Erythroblast (primary cell): ENCODE measurements at places on chromosomes 3 and 15.
A peak's percentile ranks its signal among the peaks of the same experiment; 100 is the strongest.

DNA sequence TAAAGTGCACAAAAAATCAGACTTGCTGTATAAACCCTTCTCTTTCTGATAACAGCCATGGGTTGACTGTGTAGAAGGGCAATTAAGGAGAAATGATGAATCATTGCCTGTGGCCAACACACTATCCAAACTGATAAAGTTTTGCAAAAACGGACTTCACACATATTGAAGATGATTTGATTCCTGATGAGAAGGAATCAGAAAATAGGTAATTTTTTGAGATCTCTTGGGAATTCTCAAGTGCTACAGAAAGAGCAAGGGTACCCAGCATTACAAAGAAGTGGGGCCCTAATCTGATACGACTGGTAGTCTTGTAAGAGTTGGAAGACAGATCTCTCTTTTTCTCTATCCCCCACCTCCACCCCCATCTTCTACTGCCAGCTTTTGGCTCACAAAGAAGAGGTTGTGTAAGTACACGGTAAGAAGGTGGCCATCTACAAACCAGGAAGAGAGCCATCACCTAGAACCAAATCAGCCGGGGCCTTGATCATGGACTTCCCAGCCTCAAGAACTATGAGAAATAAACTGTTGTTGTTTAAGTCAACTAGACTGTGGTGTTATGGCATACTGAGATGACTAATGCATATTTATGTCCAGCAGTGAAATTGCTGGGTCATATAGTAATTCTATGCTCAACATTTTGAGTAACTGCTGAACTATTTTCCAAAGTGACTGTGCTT is 254.7 kb downstream of the EDEM1 start:
- peak; percentile 65 for DNase-seq

DNA sequence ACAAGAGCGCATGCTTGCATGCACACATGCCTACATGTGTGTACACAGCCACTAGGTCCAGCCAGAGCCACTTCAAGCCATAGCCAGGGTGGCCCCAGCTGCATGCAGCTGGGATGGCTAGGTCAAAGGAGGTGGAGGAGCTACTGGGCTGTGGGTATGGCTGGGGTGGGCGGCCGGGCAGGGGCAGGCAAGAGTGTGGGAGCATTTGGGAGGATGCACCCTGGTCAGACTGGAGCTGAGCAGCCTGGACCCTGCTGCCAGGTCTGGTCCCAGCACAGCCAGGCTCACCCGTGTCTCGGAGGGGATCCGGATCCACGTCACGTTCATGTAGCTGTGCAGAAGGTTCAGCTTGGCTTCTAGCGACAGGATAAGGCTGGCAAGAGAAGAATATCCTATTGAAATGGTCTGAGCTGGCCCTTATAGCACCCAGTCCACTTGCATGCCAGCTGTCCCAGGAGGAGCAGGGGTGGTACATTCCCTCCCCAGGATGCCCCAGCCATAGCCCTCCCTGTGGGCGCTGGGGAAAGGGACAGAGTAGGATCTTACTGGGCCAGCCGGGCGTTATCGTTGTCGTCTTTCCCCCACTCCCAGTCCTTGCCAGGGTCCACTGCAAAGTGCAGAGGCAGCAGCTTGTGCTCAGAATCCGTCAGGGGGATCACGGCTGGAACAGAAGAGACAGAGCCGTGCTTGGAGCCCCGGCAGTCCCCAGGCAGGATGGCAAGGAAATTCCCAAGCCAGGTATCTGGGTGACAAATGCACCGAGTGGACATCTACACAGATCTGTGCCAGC is 160.5 kb downstream of the KLF13 start:
- no peak for DNase-seq

DNA sequence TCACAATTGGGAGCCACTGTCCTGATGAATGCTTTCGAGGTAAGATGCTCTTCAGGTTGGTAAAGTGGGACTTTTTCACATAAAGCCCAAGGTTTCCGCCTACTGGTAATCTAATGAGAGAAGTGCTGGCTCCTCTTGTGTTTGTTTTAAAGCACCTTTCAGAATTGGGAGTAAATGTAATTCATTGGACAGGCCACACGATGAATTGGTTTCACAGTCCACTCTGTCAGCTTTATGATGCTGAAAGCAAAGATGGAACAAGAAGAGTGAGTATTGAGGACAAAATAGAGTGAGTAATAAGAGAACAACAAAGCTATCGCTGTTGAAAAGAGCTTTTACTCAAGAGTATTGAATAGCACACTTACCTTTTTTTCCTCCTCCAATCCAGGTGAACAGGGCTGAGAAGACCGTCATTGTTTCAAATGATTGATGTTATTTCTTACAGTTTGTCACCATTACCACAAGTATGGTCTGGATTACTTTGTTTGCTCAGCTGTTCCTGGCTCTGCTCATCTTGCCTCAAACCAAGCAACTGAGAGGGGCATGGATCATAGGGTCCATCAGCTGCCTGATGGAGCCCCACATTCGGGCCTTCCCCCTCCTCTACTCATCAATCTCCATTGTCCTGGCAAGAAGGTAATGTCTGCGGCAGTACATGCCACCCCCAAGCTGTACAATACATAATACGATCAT is 136.1 kb upstream of the CNTN4 start:
- DNase-seq, result no peak

DNA sequence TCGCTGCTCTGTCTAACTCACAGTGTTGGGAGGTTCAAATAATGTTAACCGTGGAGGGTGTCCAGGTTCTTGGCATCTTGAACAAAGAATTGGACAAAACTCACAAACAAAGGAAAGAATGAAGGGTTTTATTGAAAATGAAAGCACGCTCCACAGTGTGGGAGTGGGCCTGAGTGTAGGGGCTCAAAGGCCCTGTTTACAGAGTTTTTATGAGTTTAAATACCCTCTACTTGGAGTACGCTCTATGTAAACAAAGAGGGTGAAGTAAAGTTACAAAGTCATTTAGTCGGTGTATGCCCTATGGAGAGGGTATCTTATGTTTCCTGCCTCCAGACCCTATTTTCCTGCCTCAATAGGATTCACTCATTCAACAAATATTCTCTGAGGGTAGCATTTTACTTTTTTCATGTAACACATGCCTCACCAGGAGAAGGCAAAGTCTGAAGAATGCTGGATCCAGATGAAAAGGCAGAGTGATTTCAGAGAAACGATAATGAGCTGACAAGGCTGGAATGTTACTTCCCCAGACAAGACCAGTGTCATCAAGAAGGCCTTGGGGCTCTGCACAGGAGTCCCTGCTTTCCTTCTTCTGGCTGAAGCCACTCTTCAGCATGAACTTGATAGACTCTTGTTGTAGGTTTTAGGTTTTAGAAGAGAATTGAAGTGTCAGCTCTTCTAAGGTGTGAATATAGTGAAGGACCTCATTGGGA is 163.6 kb downstream of the FAM43A start:
- DNase-seq, result no peak

- DNase-seq, result peak; percentile 50
These were observed at the start of gene PRRT3 for GRCh38 chr3:9951962-9952805. Gene PRRT3, minus strand, starts transcription at chr3:9952408. Its CDS starts 2,293 bp downstream, at chr3:9950115.

DNA sequence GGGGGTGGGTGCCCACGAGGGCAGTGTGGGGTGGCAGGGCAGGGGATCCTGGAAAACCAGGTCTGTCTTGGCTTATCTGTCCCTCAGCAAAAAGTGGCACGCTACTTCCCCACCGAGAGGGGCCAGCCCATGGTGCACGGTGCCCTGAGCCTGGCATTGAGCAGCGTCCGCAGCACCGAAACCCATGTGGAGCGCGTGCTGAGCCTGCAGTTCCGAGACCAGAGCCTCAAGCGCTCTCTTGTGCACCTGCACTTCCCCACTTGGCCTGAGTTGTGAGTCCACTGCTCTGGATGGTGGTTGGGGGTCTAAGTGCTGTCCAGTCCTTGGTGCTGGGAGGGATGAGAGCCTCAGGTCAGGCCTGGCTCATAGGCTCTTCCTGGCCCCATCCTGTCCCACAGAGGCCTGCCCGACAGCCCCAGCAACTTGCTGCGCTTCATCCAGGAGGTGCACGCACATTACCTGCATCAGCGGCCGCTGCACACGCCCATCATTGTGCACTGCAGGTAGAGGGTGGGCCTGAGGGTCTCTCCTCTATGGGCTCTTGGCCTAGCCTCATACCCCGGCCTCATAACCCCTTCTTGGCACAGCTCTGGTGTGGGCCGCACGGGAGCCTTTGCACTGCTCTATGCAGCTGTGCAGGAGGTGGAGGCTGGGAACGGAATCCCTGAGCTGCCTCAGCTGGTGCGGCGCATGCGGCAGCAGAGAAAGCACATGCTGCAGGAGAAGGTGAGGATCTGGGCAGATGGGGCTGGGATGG is 31.1 kb downstream of the PTPN23 start:
- DNase-seq, result no peak

GRCh38 chr3:184561913-184562877 is 610 bp downstream of the EPHB3 start:
- DNase-seq, result no peak

DNA sequence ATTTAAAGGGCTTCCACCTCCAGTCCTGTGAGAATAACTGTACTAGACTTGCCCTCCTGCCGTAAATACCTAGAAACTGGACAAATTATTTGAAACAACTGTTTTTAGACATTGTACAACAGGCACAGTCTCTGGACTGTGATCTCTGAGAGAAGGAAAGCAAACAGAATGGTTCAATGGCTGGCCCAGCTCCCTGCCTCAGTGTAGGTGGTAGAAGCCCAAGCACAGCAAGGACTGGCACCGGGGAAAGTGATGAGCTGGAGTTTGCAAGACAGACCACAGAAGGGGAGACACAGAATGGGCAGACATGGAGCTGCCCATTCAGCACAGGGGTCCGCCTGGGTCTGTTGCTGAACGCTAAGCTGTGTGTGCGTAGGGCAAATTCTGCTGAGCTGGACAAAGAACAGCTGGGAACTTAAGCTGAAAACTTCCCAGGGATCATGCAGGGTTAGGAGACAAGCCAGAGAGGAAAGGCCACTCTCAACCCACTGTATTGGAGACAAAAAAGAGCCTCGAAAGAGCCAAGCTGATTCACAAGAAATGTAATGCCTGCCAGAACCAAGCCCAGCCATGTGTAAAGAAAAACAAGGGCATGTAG is 52.6 kb upstream of the SEC61A1 start:
- no peak for DNase-seq

GRCh38 chr3:189529889-189530471 is 101.2 kb upstream of the TP63 start:
- no peak for DNase-seq
